Bone marrow (tissue), 2 donors: ENCODE measurements at places on chromosomes 1 and 21.

DNA sequence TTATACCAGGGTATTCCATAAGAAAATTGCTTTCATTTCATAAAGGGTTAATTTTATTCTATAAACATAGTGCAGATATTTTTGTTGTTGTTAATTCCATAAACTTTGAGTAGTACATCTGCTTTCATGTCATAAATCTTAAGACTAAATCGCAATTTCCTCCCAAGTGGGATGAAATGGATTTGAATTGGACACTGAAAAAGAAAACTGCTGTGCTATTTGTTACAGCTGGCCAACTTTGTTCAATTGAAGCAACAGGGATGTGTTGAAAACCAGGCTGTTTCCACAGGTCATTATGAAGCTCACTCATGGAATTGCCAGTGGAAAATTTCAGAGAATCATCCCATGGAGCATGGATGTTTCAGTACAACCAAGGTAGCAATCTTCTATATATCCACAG is 252.5 kb upstream of the RGS18 start:
- no peak for DNase-seq

DNA sequence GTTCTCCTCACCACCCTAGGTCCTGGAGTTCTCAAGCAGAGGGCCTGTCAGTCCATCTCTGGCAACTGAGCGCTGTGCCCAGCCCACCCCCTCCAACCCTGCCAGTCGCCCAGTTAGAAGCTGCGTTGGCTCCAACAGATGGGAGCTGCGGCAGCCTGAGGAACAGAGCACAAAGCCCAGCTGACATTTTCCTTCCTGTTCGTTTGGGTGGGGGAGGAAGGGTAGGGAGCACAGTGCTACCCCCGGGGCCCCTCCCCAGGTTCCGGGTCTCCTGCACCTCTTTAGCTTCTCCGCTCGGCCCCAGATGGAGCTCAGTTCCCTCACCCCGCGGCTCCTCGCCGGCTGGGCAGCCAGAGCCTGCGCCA is 1.4 kb downstream of the LRRN2 start:
- DNase-seq: no peak

GRCh38 chr21:45818904-45819285 is 162.7 kb upstream of the COL6A1 start:
- no peak for DNase-seq

- no peak for DNase-seq
These were observed 255.9 kb downstream of the NFIA start for GRCh38 chr1:61337981-61338848.

- DNase-seq: no peak
These were observed 227.3 kb upstream of the TMEM51 start for GRCh38 chr1:14926229-14926628.

DNA sequence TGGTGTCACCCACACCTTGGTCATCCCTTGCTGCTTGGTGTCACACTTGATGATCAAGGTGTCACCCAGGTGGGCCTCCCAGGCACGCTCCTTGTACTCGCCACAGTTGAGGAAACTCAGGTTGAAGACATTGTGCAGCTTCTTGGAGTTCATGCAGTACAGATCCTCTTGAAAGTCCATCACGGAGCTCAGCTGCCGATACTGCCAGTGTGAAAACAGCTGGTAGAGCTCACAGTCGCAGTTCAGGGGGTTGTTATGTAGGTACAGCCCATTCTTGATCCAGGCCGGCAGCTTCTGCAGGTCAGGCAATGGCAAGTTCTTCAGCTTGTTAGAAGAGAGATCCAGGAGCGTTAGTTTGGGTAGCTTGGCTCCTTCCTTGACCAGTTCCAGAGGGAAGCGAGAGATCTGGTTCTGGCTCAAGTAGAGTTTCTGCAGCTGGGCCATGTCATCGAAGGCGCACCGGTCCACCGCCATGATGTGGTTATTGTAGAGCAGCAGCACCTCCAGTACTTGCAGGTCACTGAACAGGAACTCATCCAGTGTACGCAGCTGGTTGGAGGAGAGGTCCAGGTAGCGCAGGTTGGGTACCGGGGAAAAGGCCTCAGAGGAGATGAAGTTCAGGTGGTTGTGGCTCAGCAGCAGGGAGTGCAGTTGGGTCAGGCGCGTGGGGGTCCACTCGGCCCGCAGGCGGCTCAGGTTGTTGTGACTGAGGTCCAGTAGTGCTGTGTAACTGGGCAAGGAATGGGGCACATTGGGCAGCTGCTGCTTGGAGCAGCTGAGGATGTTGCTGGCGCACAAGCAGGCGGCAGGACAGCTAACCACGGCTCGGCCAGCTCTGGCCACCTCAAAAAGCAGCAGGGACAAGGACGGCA is 1.3 kb downstream of the AMIGO1 start:
- DNase-seq: no peak

GRCh38 chr1:22375601-22376000 is 76.0 kb upstream of the ZBTB40 start:
- no peak for DNase-seq

DNA sequence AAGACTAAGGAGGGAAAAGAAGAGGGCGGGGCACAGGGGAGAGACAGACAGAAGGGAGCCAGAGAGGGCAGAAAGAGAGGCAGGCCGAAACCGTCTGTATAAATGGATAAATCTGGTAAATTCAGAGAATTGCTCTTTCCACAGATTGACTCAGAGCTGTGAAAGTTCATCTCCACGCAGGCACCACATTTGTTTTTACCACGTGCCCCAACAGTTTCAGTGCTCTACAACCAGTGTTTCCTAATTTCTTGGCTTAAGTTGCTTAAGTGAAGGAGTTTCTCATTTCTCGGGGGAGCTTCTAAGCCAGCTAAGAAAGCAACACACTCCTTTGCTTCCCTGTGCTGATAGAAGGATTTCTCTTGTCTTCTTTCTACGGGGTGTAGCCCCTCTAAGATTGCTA is 87.1 kb downstream of the ENAH start:
- DNase-seq: no peak

- DNase-seq: no peak
These were observed 57.2 kb downstream of the TNN start for GRCh38 chr1:175124861-175125260.

DNA sequence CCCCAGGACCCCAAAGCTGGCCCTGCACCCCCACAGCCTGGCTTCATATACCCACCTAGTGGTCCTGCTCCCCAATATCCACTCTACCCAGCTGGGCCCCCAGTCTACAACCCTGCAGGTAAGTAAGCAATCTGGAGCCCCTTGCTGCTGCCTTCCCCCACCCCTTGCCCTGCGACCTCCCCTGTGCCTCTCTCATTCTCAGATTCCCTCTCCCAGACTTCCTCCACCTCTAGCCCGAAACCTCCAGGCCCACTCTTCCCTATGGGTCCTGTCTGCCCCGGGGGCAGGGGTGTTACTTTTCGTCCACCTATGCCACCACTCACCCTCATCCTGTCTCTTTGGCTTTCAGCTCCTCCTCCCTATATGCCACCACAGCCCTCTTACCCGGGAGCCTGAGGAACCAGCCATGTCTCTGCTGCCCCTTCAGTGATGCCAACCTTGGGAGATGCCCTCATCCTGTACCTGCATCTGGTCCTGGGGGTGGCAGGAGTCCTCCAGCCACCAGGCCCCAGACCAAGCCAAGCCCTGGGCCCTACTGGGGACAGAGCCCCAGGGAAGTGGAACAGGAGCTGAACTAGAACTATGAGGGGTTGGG is 2.9 kb downstream of the SHISA4 start:
- DNase-seq: no peak

DNA sequence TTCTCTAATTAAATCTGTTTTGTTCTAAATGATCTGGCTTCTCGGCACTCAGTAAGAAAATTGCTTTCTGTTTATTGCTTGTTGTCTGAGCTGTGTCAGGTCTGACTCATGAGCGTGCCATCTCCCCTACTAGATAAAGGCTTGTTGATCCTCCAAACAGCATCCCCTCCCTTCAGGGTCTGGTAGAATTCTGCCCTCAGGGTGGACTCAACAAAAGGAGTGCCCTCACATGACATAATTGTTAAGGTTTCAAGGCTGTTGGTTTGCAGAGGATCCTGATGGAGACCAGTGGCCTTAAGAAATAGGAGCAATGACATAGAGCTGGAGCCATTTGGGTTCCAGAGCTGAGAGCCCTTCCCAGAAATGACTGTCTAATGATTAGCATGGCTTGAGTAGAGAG is 36.0 kb upstream of the ATP2B4 start:
- DNase-seq: no peak

DNA sequence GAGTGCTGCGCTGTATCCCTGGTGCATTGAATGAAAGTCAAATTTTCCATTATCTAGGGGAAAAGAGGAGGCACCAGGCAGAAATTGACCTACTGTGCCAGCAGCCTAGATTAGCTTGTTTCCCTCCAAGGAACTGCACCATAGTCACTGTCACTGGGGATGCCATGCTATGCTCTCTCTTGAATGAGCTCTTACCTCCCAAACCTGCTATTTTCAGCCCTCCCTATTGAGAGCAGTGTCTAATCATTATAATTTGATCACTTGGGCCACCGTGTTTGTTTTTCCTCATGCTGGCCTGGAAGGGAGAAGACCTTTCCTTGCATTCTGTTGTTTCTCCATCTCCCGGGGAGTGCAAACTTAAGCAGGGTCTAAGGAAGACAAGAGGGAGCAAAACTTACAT is 492.9 kb downstream of the SIPA1L2 start:
- no peak for DNase-seq

DNA sequence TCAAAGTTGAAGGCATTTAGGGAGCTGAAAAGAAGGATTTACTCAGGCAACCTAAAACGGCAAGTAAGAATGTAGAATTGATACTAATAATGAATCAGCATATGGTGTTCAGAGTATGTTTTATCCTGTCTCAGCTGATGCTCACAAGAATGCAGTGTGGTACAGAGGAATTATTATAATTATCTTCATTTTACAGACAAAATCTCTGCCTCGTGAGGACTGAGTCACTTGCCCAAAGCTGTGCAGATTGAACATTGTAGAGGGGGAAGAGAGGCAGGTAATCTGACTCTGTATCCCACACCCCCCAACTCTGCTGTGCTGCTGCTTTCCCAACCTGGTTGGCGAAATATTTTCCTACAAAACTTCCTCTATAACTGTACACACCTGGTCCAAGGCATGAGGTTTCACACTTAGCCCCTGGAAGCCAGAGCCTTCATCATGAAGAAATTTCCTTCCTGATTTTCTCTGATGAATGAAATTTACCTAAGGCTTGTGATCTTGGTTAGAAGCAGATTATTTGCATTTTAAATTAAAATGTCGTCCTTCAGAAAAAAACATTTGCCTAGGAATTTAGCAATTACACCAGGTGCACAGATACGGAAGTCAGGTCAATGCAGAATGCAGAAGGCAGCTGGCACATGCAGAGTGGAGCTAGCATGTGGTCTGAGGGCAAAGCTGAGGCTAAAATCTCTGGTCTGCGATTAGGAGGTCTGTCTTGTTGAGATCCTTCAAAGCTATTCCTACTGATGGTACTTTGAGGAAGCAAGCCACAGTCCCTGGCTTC is 52.8 kb downstream of the DPT start:
- no peak for DNase-seq
